Testis (tissue), 5 donors: ENCODE measurements at places on chromosomes 2 and 18. TPM values are rescaled to one million over a fixed set of nuclear protein-coding genes. Genes with fewer than 3 reads are reported as not detected.

GRCh38 chr2:116718451-116718850 lies 1096.0 kb upstream of the DDX18 start:
- no peak for DNase-seq

GRCh38 chr2:239953418-239954061 lies 71.6 kb downstream of the NDUFA10 start:
- DNase-seq, result peak; percentile 85

DNA sequence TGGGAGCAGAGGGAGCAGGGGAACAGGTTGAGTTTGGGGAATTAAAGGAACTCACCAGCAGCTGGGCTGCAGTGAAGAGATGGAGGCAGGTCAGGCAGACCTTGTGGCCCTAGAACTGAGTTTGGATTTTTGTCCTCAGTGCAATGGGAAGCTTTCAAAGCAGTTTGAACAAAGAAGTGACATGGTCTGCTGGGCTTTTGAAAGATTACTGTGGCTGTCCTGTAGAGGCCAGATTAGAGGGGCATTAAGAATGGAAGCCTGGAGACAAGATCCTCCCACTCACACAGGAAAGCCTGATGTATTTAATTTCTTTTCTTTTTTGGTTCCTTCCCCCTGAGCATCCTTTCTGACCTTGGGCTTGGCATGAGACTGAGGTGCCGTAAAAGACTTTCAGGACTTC lies 118.1 kb upstream of the LHCGR start:
- DNase-seq, result no peak

DNA sequence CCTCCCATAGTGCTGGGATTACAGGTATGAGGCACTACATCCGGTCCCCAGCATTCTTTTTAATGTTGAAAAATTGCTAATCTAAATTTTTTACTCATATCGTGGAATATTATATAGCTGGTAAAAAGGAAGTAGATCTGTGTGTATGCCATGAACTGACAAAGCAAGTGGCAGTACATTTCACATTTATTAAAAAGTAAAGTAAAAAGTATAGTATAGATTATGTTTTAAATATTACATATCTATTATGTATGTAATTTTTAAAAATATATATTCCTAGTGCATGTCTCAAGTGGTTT lies 25.1 kb downstream of the PLEKHB2 start:
- DNase-seq, result no peak

DNA sequence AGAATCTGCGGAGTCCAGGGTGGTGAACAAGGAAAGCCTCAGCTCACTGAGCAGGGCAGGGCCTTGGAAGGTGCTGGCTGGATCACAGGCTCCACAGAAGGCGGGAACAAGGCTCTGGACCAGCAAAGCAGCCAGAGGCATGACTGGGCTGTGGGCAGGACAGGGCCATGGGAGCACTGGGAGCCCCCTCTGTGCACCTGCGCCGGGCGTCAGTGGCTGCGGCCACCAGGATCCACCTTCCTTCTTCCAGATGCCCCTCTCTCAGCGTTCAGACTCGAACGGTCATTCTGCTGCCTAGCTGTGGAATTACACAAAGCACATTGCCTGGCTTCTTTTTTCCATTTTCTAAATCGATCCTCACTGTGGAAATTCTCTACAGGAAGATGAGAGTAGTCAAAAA lies 621.2 kb downstream of the GALR1 start:
- DNase-seq, result no peak

GRCh38 chr2:223995569-223995968 lies 38.3 kb downstream of the MRPL44 start:
- DNase-seq, result no peak

GRCh38 chr2:74566754-74567085 lies 12.2 kb downstream of the DOK1 start:
- DNase-seq, result no peak

- DNase-seq, result no peak
These were observed 94.2 kb downstream of the DOK6 start for GRCh38 chr18:69494841-69495240.

DNA sequence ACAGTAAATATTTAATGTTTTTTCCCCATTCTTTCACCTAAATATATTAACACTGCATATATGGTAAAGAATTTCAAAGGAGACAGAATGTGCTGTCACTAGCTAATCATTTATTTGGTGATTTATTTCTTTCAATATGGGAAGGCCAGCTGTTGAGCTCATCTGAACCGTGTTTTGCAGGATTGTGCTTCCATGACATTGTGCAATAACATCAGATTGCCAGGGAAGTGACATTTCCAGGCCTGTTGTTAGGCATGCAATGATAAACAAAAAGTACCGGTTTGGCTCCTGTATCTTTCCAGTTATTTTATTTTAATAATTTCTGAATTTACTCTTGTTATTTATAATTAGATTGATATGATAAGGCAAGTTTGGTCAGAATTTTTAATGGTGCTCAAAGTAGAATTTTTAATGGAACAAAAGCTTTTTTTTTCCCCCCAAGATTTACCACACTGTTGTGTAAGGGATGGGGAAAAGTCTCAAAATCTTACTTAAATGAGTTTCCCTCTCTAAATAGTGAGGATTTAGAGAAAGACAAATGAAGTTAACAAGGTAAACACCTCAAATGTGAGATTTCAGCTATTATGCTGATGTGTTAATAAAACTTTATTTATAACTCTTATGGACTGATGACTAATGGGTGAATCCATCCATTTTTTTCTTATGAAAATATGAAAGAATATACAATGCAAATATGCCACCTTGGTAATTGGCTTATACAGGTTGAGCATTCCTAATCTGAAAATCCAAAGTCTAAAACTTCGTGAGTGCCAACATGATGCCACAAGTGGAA lies 52.7 kb downstream of the MALT1 start:
- DNase-seq, result no peak

DNA sequence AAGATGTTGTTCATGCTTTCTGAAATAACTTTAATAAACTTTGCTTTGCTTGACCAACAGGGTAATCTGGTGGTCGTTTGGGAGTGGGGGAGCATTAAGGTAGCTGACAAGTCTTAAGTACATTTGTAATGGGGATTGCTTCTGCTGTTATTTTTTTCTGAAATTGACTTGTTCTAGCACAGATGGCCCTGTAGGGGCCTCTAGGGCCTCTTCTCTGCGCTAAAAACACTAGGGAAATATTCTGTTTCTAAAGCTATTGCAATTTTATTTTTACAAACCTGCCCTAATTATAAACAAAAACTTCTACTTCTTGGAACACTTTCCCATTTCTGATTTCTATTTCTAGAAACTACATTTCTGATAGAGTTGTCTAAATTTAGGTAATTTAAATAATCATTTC lies 191.3 kb upstream of the KCNJ3 start:
- no peak for DNase-seq

DNA sequence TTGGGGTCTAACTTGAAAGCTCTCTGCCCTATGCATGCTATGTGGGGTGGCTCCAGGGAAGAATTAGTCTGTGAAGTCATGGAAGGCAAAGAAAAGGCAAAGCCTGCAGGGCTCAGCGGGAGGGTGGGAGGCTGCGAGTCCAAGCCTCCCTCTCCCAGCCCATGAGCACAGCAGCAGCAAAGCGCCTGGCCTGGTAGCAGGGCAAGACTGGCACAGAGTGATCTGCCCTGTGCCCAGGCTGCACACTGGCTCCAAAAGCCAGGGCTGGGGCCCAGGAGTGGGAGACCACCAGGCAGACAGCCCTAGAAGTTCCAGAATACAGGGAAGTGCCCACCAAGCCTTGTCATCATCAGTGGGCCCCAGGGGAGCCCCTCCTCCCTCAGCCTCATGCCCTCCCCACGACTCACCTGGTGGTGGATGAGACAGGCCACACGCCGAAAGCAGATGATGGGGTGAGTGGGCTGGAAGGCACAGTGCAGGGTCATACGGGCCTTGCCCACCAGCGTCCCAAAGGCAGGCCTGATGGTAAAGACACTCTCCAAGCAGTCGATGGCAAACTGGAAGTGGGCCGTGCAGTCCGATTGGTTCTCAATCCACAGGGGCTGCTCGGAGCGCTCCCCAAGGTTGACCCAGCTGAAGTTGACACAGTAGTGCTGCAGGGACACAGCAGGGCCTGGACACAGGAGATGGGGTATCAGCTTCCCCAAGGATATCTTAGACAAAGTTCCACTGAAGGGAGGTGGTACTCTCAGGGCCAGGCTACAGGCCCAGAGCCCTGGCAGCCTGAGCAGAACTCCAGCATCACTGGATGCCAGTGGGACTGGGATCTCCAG lies 12.1 kb downstream of the CFAP65 start:
- DNase-seq, result no peak

DNA sequence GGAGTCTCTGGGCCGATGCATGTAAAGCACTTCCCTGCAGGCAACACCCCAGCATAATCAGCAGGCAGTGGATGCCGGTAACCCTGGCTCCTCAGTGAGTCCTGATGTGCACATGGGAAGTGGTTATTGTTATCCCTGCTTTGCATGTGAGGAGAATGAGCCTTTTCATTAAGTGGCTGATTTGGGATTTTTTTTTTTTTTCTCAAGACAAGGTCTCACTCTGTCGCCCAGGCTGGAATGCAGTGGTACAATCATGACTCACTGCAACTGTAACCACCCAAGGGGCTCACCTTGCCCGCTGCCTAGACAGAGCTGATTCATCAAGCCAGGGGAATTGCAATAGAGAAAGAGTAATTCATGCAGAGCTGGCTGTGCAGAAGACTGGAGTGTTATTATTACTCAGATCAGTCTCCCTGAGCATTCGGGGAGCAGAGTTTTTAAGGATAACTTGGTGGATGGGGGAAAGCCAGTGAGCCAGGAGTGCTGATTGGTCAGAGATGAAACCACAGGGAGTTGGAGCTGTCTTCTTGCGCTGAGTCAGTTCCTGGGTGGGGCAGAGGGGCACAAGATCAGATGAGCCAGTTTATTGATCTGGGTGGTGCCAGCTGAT lies 95.4 kb downstream of the SOCS6 start:
- no peak for DNase-seq

GRCh38 chr2:149037851-149038250 lies 648 bp upstream of the LYPD6B start:
- DNase-seq, result no peak

- DNase-seq, result no peak
These were observed 137.6 kb downstream of the MBD2 start for GRCh38 chr18:54086863-54087262.

GRCh38 chr2:226489775-226490541 lies 309.7 kb downstream of the IRS1 start:
- no peak for DNase-seq

GRCh38 chr18:27473318-27473717 lies 288.2 kb upstream of the CHST9 start:
- no peak for DNase-seq

DNA sequence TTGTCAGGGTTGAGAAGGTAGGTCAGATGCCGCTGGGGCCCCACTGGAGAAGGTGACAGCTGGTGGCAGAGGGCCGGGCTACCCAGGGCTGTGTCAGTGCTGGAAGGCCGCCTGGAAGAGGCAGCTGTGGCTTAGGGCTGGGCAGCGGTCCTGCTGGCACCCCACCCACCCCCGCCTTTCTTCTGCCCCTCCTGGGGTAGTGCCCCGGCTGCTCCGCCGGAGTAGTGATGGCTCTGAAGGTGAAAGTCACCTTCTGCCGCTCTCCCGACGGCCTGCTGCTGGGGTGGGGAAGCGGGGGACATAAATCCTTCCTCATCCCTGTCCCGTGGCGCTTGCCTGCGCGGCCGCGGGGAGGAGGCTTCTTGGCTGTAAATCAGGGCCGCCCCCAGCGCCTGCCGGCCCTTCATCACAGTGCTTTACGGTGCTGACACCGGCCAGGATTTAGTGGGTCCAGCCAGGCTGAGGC lies 332.2 kb downstream of the DYSF start:
- DNase-seq, result no peak

DNA sequence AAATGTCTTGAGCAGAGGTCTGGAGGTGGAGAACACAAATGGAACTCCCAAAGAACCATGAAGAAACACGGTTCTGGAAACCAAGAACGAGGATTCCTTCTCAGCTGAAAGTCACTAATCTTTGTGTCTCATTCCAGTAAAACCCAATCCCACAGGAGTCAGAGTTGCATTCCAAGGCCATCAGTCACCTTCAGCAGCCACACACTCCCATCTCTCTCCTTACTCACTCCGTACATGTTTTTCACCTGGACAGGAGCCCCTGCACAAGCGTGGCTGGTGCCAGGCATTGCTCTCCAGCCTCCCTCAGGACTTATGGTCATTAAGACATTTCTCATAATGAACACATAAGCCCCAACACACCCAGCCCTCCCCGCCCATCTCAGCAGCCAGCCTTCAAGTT lies 175.4 kb upstream of the SIX2 start:
- DNase-seq, result no peak

GRCh38 chr2:141201016-141201565 lies 929.7 kb downstream of the LRP1B start:
- no peak for DNase-seq

GRCh38 chr2:229947544-229947943 lies 25.2 kb downstream of the FBXO36 start:
- DNase-seq, result no peak

DNA sequence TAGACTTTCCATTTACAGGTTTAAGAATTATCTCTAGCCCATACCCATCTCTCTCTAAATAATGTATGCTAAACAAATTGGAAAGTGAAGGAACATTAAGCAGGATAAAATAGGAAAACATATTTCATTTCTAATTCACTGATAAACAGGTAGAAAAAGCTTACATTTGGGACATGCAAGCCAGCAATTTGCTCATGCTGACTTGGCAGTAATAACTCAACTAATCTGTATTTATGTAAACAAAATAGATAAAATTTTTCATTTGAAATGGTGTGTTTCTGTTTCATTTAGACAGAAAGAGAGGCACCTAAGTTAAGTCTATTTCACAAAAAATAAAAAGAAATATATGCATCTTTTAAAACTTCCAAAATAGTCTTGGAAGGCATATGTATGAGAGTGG lies 877.3 kb upstream of the LRRTM1 start:
- no peak for DNase-seq

- no peak for DNase-seq
These were observed 50.1 kb downstream of the CCDC74A start for GRCh38 chr2:131577812-131578211.

DNA sequence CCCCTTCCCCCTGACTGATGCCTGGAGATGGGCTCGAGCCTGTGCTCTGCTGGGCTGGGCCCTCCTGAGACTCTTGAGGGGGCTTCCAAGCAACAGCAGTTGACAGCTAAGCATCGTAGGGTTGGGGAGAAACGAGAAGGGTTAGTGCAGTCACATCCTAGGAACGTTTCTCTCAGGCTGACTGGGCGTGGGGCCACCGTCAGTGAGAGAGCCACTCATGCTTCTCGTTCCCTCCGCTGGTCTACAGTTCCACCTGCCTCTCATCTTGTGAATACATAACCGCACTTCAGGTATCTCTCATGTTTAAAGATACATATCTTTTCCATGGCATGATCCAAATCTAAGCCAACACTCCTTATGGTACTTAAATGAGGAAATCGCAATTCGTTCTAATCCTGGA lies 66.4 kb downstream of the TRAPPC12 start:
- no peak for DNase-seq

HS1BP3 gene
- 25.0 TPM for polyA plus RNA-seq

NYAP2 gene
- 0.17 TPM for polyA plus RNA-seq

MTX2 gene
- 155 TPM for polyA plus RNA-seq

RTP5 gene
- 0.13 TPM for polyA plus RNA-seq

MYO7B gene
- polyA plus RNA-seq, result 4.2 TPM

SCYGR4 gene
- not detected for polyA plus RNA-seq

IL1F10 gene
- not detected for polyA plus RNA-seq

SP5 gene
- 1.4 TPM for polyA plus RNA-seq

TUBA3E gene
- 386 TPM for polyA plus RNA-seq
